ENCODE measurements at places on chromosomes 4 and X. TPM values are rescaled to one million over a fixed set of nuclear protein-coding genes. Genes with fewer than 3 reads are reported as not detected.
A peak's percentile ranks its signal among the peaks of the same experiment; 100 is the strongest.

The SLC25A14 gene
- 28.4 TPM for total RNA-seq

DNA sequence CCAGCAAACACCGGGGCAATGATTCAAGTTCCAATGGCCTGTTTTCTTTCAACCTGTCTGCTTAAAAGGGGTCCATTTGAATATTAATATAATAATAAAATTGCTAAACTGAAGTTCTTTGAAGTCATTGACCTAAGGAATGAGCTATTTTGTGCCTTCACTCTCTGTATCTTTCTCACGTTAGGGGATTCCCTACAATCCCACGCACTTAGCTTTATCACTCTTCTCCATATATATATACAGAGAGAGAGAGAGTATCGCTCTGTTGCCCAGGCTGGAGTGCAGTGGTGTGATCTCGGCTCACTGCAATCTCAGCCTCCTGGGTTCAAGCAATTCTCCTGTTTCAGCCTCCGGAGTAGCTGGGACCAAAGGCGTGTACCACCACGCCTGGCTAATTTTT lies 83.9 kb upstream of the NWD2 start:
- no peaks in the 10 kb centered on the region for H3K27me3 ChIP-seq
- H3K4me1 ChIP-seq = peaks cover 7% of the 10 kb centered on the region
- DNase-seq = no peak
- H3K27ac ChIP-seq = no peak overlapping the region

DNA sequence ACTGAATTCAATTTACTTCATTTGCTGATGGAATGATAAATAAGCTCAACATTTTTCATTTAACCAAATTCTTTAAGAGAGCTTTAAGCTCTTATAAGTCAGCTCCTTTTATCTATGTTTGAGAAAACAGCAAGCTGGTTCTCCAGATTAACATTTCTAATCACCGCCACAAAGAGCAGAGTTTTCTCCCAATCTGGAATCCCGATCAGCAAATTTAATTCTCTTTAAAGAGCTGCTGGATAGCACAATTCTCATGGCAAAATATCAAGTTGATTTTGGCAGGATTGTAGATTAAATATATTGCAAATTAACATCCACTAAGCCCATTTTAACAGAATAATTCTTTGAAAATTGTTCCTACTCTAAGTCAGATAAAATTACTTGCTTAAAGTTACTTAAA lies 48.8 kb downstream of the RPS6KA3 start:
- H3K36me3 ChIP-seq = no peaks in the 10 kb centered on the region
- H3K4me1 ChIP-seq = no peaks in the 10 kb centered on the region
- H3K27me3 ChIP-seq = no peaks in the 10 kb centered on the region
- DNase-seq = no peak
- H3K4me3 ChIP-seq = no peak overlapping the region
- no peak overlapping the region for H3K27ac ChIP-seq

GRCh38 chrX:31717474-31717873 lies 645.6 kb upstream of the FTHL17 start:
- H3K27me3 ChIP-seq = no peaks in the 10 kb centered on the region
- H3K4me3 ChIP-seq = no peak overlapping the region
- no peak overlapping the region for H3K27ac ChIP-seq
- DNase-seq = no peak
- H3K36me3 ChIP-seq = no peaks in the 10 kb centered on the region

GRCh38 chr4:187668526-187669082 lies 327.0 kb upstream of the ZFP42 start:
- no peaks in the 10 kb centered on the region for H3K4me1 ChIP-seq
- no peaks in the 10 kb centered on the region for H3K27me3 ChIP-seq
- DNase-seq = no peak
- H3K36me3 ChIP-seq = no peaks in the 10 kb centered on the region
- no peak overlapping the region for H3K27ac ChIP-seq
- no peak overlapping the region for H3K4me3 ChIP-seq

The PI4K2B gene
- 2.9 TPM for total RNA-seq

The CENPVL2 gene
- not detected for total RNA-seq

The EDA gene
- total RNA-seq = 1.7 TPM

DNA sequence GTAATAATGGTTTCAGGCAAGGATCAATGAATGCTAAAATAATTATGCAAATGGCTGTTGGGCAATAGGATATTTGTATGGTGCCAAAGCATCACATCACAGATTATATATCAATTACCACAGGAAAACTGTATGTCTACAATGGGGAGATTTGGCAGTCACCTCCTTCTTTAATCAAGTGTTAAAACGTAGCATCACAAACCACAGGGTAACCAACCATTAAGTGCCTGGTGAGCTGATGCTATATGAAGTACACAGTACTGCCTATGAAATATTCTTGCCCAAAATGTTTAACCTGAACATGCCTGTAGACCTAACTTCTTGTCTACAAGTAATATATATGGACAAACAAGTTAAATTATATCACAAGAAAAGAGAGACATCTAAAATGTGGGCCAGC lies 25.3 kb downstream of the MECP2 start:
- no peak overlapping the region for H3K4me3 ChIP-seq
- no peaks in the 10 kb centered on the region for H3K36me3 ChIP-seq
- DNase-seq = no peak
- peaks cover 2% of the 10 kb centered on the region for H3K4me1 ChIP-seq
- H3K27me3 ChIP-seq = peaks cover 3% of the 10 kb centered on the region
- no peak overlapping the region for H3K27ac ChIP-seq

DNA sequence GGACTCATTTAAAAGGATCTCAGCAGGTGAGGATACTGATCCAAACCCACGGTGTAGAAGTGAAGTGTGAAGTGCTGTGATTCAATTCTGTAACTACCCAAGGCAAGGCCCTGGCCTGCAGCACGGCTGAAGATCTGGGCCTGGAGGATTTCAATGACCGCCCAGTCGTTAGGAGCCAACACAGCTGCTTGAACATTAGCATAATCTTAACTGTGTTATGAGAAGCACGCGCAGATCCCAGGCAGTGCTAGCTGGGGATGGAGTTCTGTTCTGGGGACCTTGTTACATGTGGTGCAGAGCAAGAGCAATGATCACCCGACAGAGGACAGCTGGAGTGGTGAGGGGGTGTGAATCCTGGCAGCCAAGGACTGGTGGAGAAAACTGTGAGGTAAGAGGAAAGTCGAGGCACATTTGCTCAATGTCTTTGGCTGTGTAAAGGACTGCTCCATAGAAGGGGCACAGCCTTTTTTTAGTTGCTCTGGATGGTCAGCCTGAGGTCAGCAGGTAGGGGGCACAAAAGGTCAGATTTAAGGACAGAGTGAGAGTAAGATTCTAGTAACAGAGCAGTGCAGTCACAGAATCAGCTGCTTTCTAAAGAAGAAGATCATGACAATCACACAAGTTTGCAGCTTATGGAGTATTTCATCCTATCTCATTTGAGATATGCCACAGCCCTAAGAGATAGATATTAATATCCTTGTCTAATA lies 181.8 kb downstream of the DCLK2 start:
- H3K27me3 ChIP-seq = peaks cover 2% of the 10 kb centered on the region
- peaks cover 9% of the 10 kb centered on the region for H3K4me1 ChIP-seq
- H3K4me3 ChIP-seq = no peak overlapping the region
- no peaks in the 10 kb centered on the region for H3K36me3 ChIP-seq
- no peak for DNase-seq
- peak overlapping the region; percentile 68 for H3K27ac ChIP-seq

DNA sequence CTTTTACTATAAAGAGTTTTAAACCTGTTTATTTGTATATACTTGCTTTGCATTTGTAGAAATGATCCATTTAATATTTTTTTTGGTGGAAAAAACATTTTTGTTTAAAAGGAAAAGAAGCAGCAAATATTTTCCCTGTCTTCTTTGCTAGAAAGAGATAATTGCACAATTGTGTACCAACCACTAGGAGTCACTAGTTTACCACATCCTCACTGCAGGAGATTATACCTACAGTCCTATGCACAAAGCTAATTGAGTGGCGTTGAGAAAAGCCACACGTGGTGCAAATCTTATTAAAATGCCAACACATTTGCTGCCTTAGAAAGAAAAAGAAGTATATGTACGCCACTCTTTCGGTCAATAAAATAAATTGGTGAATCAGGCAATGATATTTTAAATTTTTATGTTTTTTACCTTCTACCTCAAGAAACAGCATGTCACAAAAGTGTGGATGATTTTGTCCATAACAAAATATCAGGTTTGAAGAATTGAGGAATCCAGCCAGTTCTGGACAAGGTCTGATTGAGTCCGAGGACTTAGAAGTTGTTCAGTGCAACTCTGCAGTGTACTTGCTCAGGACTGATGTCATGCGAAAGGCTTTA lies 102.9 kb downstream of the GRXCR1 start:
- no peak for DNase-seq
- no peaks in the 10 kb centered on the region for H3K36me3 ChIP-seq
- H3K27me3 ChIP-seq = no peaks in the 10 kb centered on the region
- no peaks in the 10 kb centered on the region for H3K4me1 ChIP-seq

DNA sequence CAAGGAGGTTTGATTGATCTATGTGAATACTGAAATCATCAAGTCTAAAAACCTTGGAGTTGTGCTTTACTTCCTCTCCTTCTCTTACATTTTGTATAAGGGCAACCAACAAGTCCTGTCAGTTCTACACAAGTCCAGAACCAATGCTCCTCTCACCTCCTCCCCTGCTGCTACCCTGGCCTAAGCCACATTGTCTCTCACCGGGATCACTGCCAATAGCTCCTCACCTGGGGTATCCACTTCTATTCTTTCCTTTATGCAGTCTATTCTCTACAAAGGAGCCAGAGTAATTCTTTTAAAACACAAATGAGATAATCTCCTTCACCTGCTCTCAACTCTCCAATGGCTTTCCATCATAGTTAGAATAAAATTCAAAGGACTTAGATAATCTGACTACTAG lies 13.3 kb upstream of the ARHGEF6 start:
- H3K4me1 ChIP-seq = no peaks in the 10 kb centered on the region
- no peaks in the 10 kb centered on the region for H3K36me3 ChIP-seq
- no peaks in the 10 kb centered on the region for H3K27me3 ChIP-seq

The NDNF gene
- 1.3 TPM for total RNA-seq

Data from glutamatergic neuron (in vitro differentiated cells).